ENCODE measurements at places on chromosomes 4 and X.

DNA sequence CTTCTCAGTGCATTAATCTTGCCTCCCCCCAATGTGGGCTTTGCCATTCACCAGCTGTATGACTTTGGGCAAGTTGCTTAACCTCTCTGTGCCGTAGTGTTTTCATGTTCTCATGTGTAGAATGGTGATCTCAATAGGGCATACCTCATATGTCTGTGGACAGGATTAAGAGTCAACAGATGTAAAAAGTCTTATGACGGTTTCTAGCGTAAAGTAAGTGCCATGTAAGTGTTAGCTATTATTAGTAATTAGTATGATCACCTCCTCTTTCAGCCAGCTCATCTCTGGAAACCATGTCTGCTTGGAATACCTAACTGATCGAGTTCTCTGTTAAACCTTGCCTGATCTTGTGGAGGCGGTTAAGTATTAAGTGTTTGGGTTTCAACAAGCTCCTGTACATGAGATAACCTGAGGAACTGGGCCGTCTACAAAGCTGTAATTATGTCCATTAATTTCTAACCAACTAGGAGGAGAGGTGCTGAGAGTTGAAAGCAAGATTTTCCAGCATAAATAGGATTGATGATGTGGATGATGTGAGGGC, 66.3 kb downstream of the TSC22D3 start:
- no peak for DNase-seq

DNA sequence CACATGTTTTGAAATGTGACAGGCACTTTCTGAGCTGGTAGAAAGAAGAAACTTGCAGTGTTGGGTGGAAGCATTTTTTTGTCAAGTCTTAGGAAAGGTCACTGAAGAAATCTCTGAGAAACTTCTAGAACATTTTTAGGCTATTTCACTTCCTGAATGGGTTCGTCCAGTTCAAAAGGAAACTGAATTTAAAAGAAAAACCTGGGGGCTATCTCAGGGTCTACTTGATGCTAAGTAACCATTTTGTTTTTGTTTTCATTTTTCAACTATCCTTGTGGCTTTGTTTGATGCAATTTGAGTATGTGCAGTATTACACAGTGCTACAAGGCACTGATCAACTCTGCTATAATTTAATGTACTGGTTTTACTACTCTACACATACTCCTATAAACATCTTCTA, 34.0 kb upstream of the AMOT start:
- DNase-seq: no peak

DNA sequence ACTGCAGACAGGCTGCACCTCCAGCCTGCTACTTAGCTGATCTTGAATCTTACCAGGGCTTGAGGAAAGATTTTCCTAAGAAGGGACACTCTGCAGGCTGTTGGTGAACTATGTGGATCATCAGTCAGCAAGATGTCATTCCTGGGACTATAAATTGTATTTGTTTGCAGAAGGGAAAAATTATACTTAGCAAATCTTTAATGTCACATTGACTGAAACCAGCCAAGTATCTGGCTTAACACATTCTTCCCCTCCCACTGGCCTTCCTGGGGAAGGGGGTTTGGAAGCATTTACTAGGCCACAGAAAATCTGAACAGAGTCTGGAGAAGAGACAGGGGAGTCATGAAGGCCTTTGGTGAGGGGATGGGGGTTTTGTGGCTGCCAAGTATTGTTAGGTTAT, 156.7 kb upstream of the EOLA2 start:
- no peak for DNase-seq

DNA sequence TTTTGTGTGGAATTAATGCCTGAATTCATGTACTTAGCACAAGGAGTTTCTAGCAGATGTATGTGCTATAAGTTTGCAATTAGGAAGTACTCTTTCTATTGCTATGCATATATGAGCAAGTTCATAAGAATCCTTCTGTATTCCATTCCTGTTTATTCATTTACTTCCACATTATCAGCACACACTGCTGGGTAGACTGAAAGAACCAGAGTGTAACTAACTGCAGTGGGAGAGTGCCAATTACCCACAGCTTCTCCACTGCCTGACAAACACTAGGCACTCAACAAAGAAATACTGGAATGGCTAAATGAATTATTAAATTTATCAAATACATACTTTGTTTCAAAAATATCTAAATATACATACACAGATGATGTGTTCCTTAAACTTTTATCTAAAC, 219.6 kb downstream of the CAMK2D start:
- DNase-seq: no peak

GRCh38 chr4:74531963-74532794, 87.2 kb downstream of the AREG start:
- no peak for DNase-seq

All from bone marrow (tissue), 2 donors.